ENCODE measurements at places on chromosomes 1 and 21. TPM values are rescaled to one million over a fixed set of nuclear protein-coding genes. Genes with fewer than 3 reads are reported as not detected.

The EBNA1BP2 gene
- 63.8 TPM for total RNA-seq

The DIRAS3 gene
- total RNA-seq = 8.8 TPM

The KMO gene
- total RNA-seq = 0.33 TPM

The ACKR1 gene
- total RNA-seq = not detected

The MNDA gene
- total RNA-seq = not detected

The CRB1 gene
- total RNA-seq = 0.46 TPM

The FAM167B gene
- total RNA-seq = 0.98 TPM

The RSPO1 gene
- 0.07 TPM for total RNA-seq

The RBM11 gene
- 0.26 TPM for total RNA-seq
